Stimulated activated CD8-positive, alpha-beta memory T cell treated with anti-CD3 and anti-CD28 coated beads, Interleukin-7, amount 100 ng/mL, for 1 hour (primary cell): ENCODE measurements at places on chromosomes 3 and 15.

DNA sequence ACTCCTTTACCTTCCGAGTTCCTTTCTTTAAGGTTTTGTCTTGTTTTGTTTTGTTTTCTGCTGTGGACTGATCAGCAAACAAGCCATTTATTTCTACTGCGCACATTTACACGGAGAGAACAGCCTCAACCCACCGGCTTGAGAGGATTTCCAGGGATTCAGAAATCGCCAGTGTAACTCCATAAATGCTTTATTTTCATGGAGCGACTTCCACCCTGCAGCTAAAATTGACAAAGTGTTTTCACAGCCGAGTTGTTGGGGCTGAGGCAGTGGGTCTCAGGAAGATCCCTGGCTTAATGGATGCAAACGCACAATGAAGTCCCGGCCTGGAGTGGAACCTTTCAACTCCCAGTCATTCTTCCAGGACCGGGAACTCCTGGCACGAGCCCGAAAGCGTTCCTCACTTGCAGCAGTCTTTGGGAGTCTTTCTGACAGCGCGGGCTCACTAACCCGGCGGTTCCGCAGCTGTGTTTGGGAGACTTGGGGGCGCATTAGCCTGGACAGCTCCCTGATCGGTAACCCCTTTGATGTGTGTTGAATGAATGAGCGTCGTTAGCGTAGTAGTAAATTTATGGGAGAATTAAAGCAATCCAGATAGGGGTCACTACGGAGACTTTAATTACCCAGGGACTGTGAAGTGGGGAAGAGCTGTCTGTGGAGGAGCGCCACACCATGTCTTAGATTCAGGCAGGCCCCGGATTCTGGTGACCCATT, 785 bp upstream of the MYRIP start:
- DNase-seq, result no peak

DNA sequence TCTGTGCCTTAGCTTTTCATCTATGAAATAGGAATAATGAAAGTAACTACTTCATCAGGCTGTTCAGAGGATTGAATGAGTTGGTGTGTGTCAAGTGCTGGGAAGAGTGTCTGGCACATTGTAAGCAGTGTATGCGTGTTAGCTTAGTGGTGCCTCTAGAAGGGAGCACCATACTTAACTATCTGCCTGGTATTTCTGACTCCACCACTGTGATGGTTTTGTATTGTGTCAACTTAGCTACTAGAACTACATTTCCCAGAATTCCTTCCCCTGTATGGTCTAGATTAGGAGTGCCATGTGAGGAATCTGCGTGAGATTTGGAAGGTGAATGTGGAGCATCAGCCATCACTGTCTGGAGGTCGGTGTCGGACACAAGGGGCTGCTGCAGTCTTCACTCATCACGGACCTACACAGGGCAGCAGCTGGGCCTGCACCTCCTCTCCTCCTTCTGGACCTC, 115.4 kb upstream of the GALNT15 start:
- no peak for DNase-seq

- DNase-seq, result no peak
These were observed 83.1 kb downstream of the CACNA1D start for GRCh38 chr3:53577506-53577905.

- DNase-seq, result no peak
These were observed 246.9 kb upstream of the LRTM1 start for GRCh38 chr3:55174747-55175146.

- no peak for DNase-seq
These were observed 569.0 kb downstream of the NTRK3 start for GRCh38 chr15:87687523-87687870.

DNA sequence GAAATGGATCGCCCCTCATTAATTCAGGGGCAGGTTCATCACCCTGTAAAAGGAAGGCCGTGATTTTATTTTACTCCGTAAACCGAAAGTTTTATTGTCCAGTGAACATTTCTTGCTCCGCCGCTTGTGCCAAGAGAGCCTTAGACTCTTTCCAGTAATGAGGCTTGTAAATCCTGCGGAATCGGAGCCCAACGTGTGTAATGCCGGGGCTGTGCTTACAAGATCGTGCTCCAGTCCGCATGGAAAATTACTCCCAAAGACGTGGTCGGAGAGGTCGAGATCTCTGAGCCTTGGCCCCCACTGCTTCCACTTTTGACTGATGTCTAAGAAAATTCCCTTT, 649 bp upstream of the PLOD2 start:
- DNase-seq, result no peak

DNA sequence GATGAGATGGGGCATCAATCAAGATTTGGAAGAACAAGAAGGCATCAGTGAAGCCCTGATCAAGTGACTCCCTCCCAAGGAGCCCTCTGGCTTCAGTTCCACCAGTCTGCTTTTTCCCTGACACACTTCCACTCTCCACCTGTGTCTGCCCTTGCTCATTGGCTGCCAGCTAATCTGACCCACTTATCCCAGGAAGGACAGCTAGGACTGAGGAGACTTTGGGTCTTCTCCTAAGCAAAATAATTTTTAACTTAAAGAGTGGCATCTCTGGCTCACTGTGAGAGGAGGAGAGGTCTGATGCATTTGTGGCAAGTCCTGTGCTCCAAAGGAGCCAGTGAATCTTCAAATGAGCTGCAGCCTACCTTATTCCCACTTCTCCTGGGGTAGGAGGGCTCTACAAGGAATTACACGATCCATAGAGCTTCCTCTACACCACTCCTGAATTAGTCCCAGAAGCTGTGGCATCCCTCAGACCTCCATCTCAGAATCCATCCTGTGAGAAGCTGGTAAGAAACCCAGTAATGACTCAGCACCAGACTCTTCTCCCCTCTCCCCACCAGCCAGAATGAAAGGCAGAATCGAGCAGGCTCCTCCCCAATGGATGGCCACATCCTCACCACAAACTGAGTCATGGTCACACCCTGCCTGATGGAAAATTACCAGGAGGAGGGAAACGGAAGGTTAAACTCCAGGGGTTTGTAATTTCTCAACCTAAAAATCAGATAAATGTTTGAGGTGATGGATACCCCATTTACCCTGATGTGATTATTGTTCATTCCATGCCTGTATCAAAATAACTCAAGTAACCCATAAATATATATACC, 6.3 kb upstream of the PKM start:
- no peak for DNase-seq

- no peak for DNase-seq
These were observed 72.5 kb upstream of the ADAMTSL3 start for GRCh38 chr15:83581381-83581780.

DNA sequence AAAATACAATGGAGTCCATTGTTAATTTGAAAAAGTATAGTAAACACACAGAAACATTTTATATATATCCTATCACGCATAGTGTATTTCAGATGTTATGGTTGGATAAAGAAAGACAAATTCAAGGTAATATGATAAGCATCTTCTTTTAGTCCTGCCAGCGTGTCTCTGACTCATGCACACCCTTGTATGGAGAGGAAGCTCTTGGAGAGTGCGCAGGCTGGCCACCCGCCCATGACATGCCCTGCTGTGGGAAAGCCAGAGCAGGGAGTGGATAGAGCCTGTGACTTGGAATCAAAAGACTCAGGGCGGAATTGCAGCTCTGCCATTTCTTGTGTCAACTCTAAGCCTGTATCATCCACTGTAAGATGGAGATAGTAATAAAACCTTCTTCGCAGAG, 23.0 kb upstream of the COPG1 start:
- DNase-seq, result no peak

GRCh38 chr3:195247086-195247862, 23.7 kb downstream of the XXYLT1 start:
- no peak for DNase-seq

DNA sequence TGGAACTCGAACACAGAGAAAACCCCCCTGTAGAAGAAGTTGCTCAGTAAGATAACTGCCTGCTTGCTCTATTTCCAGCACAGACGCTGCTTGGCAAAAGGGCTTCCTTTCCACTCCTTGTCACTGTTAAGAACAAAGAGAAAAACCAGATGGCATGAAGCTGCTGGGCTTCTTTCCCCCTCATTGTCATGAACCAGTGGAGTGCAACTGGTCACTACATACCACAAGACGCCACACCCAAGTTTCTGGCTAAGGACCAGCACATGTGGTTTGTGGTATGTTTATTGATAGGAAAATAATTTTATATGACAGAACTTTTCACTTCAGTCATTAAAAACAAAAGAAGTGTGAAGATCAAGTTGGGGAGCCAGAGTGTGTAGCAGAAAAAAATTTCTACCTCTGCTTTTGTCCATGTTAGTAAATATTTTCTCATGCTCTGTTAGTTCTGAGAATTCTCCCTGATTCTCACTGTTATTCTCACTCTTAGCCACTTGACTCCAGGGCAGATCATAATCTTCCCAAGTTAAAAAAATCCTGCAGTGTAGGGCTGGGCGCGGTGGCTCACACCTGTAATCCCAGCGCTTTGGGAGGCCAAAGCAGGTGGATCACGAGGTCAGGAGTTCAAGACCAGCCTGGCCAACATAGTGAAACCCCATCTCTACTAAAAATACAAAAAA, 37.9 kb downstream of the CLK3 start:
- DNase-seq, result no peak

DNA sequence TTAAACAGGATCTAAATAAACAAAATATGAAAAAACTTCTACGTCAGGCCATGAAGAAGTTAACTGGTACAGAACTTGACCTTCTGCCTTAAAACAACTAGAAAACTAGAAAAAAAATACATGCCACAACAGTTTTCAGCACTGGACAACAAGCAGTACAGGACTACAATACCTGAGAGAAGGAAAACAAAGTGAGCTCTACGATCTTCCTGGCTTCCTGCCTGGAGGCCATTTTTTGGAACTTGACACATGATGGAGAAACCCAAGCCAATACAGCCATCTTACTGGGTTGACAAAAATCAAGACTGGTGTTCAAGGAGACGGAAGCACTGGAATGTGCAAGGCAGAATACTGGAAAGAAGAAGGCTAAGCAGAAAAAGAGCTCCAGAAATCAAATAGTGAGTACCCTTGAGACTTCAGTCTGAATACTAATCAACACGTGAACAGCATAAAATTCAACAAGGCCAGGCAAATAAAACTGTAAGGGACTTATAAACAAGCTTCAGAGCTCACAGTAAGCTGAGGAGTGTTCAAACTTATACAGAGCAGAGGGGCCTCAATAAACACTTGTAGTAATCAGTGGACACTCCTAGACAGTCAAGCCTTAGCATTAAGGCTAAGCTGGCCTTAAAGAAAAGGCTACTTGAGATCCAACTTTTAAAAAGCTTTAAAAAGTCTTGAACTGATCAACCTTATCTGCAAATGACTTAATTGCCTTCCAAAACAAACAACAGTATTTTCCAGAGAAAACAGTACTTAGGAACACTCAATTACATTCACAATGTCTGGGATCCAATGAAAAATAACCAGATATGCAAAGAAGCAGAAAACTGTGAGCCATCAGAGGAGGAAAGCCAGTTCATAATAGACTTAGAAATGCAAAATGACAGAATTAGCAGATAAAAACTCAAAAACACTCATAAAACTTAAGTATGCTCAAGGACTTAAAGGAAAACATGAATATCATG, 63.2 kb downstream of the DLG1 start:
- DNase-seq, result no peak

DNA sequence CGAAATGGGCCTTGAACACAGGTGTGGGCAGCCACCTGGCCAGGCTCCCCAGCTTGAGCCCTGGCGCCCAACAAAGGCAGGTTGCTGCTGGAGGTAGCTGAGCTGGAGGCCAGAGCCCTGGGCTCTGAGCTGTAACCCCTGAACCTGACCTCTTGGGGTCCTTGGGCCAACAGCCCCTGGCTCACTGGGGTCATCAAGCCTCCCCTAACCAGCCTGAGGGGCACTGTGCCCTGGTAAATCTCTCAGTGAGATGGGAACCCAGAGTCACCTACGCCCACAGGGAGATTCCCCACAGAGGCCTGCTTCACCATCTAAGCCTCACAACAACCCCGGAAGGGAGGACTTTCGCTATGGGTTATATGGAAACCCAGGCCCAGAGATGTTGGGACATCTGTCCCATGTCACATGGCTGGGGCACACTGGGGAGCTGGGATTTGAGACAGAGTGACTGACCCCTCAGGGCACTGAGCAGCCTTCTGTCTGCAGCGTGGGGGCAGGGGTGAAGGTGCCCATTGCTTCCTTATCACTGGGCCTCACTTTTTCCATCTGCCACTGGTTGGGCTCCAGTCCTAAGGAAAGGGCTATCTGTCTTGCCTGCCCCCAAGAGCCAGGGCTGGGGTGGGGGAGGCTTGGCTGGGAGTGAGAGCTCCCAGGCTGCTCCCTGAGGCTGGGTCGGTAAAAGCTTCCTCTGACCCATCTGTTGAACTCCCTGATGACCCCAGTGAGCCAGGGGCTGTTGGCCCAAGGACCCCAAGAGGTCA, 59.1 kb downstream of the IQSEC1 start:
- DNase-seq, result no peak

DNA sequence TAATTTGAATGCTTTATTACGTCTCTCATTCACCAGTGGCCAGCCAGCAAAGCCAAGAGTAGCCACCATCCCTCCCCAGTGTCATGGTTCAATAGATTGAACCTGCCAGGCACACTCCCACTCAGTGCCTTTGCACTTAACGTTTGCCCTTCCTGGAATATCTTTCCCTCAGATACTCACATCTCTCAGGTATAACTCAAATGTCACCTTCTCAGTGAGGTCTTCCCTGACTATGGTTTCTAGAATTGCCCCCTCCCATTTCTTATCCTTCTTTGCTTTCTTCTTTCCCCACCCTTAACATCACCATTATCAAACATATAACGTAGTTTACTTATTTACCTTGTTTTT, 293.8 kb downstream of the LRTM1 start:
- no peak for DNase-seq

DNA sequence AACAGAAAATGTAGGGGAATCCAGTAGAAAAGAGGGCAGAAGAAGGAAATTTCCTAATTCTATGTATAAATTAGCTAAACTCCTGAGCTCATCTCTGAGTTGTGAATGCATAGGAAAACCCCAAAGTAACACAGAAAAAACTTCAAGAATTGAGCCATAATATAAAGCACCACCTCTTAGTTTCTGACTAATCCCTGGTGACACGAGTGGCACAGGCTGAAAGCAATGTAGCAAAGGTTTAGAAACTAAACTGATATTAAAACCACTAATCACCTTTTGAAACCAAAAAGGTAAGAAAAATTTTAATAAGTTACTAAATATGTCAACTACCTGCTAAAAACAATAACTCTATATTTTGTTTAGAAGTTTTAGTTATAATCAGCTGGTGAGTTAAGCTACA, 255.6 kb upstream of the NECTIN3 start:
- DNase-seq, result no peak

DNA sequence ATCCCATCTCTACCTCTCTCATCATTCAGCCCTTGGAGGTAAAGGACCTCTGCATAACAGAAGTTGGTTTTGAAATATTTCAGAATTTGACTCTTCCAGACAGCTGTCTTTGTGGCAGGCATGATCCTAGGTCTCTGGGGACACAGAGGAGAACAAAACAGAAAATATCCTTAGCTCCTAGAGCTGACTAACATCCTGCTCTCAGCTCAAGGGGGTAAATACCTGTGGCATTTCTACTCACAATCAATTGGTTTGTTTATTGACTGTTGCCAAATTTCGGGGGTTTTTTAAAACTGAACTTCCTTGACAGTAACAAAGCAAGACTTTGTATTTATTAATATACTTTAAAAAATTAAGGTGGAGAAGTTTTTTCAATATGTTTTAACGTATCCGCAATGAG, 78.8 kb downstream of the EOMES start:
- DNase-seq, result no peak
